IPS DF 6.9 (cell line): ENCODE measurements at places on chromosomes 4 and X.

- no peak for DNase-seq
Measured at GRCh38 chrX:40313269-40313668, 215.5 kb upstream of the BCOR start.

DNA sequence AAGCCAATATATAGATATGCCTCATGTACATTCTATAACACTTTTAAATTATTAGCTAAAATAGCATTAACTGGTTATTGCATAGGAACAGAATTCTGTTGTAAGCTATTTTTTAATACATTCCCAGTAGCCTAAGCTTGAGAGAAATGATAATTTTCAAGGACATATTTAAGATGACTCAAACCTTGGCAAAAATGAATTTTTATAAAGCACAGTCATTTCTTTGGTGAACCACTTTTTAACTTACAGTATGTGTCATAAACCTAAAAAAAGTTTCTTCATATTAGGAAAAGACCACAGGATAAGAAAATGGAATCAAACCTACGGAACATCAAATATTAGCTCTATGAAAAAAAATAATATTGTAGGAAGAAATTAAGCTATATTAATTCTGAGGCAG lies 986.3 kb downstream of the STIM2 start:
- no peak for DNase-seq

GRCh38 chr4:153296040-153296823 lies 48.3 kb upstream of the MND1 start:
- DNase-seq, result no peak

DNA sequence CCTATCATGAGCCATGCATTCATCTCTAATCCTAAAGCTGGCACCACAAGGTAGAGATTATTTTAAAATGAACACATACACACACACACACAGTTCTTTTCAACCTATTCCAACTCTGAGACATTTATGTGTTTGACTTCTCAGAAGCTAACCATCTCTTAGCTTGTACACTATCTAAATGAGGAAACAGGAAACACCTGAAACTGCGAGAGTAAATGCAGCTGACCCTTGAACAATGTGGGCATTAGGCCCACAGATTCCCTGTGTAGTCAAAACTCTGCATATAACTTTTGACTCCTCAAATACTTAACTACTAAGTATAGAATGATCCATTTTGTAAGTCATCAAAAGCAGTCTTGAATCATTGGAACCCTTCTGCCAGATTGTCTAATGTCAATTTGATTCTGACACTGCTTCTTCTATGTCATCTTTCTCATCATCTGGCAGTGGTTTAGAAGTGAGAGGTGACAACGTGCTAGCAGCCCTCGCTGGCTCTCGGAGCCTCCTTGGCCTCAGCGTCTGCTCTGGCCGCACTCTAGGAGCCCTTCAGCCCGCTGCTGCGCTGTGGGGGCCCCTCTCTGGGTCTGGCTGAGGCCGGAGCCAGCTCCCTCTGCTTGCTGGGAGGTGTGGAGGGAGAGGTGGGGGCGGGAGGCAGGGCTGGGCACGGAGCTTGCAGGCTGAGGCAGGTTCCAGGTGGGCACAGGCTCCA lies 21.4 kb upstream of the IL15 start:
- no peak for DNase-seq

GRCh38 chrX:133923113-133923512 lies 62.3 kb downstream of the GPC3 start:
- DNase-seq, result no peak

DNA sequence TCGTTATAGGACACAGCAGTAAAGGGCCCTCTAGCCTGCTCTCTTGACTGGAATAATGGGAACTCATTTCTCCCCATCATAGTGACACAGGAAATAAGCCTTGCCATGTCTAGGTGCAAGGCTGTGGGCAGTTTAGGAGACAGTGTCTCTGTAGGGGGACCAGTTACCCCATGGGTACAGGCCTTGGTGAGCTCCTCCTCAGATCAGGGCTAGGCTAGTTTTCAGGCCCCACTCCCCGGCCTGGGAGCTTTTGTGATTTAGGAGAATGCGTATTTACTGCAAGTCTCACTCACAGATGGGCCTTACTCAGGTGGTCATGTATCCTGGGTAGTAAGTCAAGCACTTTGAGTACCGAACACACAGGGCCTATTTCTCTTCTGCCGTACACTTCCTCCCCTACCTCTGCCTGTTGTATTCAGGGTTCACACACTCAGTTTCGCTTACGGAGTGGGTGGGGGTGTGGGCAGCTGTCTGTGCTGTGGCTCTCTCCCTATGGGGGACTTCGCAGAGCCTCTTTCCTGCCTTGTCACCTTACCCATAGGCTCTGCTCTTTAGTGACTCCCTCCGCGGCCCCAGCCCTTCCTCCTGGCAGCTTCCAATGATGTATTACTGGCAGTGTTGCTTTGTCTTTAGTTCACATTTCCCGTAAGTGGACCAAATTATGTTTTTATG lies 34.2 kb downstream of the FAM193A start:
- no peak for DNase-seq

GRCh38 chr4:185470501-185471195 lies 885 bp downstream of the CCDC110 start:
- DNase-seq, result no peak

DNA sequence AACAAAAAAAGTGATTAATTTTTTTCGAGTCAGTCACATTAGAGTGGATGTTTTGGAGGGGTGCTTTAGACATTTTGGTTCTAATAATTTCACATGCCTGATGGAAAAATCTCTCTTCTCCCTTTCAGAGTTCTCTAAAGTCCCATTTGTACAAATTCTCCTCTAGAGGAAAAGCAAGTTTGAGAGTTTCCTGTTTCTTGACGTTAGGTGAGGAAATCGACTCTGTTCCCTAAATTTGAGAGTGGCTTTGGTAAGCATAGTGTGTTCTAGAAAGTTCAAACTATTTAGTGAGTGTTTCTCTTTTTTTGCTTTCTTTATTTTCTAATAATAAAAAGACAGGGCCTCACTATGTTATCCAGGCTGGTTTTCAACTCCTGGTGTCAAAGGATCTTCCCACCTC lies 1.6 kb upstream of the ATP6AP2 start:
- DNase-seq, result no peak

DNA sequence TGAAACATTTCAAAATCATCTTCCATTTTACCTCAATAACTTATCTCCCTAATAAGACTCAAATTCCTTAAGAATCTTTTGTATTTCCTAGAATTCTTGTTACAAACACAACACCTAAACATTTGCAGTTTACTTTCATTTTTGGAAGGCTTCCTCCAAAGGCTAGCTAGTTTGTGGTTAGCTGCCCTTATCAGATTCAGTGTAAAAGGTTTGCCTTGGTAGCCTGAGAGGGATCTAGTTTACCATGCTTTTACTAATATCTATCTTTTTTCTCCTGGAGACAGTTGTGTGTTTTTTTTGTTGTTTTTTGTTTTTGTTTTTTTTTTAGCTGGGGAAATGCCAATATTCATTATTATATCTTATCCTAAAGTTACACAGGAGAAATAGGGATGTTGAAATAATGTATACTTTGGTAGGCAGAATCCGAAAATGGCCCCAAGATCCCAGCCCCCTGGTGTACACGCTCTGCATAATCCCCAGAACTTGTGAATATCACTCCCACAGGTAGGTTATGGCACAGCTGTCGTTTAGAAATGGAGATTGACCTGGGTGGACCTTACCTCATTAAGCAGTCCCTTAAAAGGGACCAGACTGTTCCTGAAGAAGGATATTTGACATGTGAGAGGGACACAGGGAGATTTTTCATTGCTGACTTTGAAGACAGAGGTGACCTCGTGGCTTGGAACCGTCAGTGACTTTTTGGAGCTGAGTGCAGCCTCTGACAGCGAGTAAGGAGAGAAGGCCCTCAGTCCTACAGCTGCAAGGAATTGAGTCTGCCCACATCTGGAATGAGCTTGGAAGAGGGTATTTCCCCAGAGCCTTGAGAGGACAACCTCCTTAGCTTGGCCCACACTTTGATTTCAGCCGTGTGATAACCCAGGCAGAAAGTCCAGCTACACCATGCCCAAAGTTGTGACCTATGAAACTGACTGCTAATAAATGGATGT lies 33.4 kb downstream of the SEPTIN11 start:
- no peak for DNase-seq

DNA sequence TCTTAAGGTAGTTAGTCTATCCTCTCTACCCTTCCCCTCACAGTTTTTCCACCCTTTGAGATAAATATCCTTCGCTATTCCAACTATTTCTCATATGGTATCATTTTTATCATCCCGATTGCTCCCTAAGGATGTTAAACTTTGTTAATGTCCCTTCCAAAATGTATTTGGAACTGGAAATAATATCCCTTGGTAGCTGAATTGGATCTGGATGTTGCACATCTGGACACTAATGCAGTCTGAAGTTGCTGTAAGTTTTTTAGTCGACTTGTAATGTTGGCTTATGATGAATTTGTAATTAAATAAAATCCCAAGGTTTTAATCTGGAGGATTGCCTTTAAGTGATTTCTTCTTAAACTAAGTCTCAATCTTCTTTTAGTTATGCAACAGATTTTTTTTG lies 22.5 kb downstream of the XIAP start:
- DNase-seq, result no peak

DNA sequence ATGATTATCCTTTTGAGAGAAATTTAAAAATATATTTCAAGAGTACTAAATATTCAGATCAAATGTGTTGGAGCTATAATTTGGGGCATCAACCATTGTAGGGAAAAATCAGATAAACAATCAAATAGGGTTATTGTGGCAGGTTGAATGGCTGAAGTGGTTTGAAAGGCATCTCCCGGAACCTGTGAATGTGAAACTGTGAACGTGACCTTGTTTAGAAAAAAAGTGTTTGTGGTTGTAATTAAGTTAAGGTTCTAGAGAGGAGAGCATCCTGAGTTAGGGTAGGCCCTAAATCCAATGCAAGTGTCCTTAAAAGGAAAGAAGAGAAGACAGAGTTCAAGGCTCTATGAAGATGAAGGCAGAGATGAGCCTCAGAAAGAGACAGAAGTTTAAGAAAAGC lies 37.4 kb downstream of the ADGRA3 start:
- no peak for DNase-seq
